Activated CD4-positive, alpha-beta T cell treated with anti-CD3 and anti-CD28 coated beads for 24 hours (primary cell): ENCODE measurements at places on chromosomes 6 and 20.

DNA sequence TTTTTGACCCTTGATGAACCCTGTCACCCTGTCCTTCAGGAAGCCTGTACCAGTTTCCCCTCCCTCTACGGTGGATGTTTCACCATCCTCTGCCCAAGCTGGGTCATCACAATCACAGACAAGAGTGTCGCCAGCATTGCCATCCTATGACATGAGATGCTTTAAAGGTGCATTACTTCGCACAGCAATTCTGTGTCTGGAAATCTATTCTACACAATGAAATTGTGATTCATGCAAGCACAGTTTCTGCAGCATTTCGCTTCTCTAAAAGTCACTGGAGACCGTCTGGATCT lies 2.5 kb upstream of the ULBP2 start:
- no peak for DNase-seq

DNA sequence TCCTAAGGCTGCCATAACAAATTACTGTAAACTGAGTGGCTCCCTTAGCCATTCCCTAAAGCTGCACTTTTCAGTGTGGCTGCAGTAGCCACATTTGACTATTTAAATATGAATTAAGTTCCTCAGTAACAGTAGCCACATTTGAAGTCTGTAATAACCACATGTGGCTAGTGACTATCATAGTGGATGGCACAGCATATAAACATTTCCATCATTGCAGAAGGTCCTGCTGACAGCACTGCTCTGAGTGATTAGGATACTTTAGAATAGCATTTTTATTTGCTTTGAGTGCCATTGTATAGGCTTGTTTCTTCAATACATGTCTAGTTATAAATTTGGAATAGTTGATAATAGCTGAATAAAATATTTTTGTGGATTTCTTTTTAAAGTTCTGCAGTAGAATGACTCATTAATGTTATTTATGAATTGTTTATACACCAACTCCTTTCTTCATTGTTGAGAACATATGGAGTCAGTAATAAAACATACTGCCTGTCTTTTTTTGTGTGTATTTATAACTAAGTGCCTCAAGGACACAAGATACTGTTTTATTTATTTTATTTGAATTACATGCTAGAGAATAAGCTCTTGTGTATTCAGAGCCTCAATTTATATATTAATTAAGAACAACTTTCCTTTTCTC lies 217.2 kb downstream of the CDKAL1 start:
- no peak for DNase-seq

- DNase-seq = no peak
These were observed 657 bp downstream of the EMILIN3 start for GRCh38 chr20:41365777-41366545.

- DNase-seq = no peak
These were observed 206.4 kb upstream of the HDDC2 start for GRCh38 chr6:125507987-125508655.

- no peak for DNase-seq
These were observed 38.0 kb downstream of the COL12A1 start for GRCh38 chr6:75167851-75168250.
